ENCODE measurements at places on chromosomes 7 and 10. TPM values are rescaled to one million over a fixed set of nuclear protein-coding genes. Genes with fewer than 3 reads are reported as not detected.

Gene ANK3
- total RNA-seq: 318 TPM

Gene IFRD1
- 60.3 TPM for total RNA-seq

Gene NPFFR1
- total RNA-seq: 1.8 TPM

Gene CFTR
- total RNA-seq: 7.2 TPM

All from spinal cord (tissue), 10 donors.